ENCODE measurements at places on chromosomes 2 and 18.

DNA sequence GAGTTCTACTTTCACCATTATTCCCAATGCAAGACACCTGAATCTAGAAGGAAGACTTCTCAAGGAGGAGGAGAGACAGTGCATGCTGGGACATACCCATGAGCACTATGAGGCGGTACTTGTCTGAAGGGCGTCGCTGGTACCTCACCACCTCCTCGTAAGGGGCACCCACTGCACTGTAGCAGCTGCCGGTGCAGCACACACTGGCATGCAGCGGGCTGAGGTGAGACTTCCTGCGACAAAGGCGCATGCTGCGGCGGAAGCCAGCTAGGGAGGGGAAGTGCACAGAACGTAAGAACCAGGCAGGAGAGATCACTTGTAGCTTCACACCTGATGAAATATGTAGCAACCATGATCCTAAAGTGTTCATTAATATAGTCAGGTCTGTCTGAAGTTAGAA, 12.8 kb upstream of the TMEM237 start:
- DNase-seq = no peak

DNA sequence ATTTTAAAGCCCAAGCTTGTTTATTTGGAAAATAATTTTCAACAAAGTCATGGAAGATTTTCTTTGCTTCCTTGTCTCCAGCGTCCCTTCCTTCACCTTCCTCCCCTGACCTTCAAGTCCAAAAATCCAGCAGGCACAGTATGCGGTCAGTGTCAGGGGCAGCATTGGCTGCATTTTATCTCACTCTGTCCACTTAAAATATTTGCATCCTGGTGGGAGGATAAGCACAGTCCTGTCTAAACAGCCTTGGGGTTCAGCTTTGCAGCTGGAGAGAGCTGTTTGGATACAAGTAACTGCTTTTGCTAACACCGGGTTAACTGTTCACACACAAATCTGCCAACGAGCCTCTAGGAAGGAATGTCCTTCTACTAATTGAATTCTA, 318.1 kb downstream of the PDE11A start:
- no peak for DNase-seq

GRCh38 chr18:22213333-22213973, 44.1 kb downstream of the GATA6 start:
- no peak for DNase-seq

DNA sequence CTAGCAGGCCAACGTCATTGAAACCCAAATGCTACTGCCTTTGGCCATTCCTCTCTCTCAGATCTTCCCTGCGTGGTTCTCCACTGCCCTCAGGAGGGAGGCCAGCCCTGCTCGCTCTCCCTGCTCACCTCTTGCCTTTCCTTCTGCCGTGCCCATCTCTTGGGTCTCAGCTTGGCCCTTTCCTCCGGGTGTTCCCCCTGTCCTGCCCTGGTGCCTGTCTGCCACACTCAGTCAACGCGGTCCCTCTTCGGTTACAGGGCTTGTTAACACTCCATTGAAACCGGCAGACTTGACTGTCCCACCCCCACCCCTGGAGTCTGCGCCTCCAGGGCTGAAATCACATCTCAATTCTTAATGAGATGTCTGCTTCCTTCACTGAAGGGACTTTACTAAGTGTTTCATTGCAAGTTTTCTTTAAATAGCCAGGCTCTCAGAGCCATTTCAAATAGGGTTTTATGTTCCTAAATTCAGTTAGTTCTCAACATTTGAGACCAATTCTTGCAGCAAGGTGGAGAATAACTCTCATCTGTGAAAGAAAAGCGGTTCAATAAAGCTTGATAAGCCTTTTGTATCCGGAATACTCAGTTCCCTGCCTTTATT, 237.6 kb downstream of the DYSF start:
- no peak for DNase-seq

- no peak for DNase-seq
Measured at GRCh38 chr18:80210312-80211083, 36.8 kb downstream of the PARD6G start.

DNA sequence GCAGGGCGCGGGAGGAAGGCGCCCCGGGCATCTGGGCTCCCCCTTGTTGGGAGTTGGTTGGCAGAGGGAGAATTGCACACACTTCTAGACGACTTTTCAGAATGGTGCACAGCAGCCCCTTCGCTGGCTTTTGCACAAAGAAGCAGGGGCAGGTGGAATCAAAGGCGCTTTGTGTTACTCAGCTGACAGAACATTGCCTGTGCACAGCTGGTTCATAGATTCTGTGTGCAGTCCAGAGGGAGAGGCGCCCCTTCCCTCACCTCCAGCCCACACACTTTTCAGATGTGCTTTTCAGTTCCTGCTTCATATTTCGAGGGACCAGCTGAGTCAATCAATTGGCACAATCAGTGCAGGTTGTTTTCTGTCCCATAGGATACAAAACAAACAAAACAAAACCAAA, 348.4 kb upstream of the RAB12 start:
- DNase-seq = no peak
